HL-60 (cell line): ENCODE measurements at places on chromosomes 4 and X.

- no peak for DNase-seq
Observed at GRCh38 chr4:24274381-24274941, 309.9 kb downstream of the DHX15 start.

DNA sequence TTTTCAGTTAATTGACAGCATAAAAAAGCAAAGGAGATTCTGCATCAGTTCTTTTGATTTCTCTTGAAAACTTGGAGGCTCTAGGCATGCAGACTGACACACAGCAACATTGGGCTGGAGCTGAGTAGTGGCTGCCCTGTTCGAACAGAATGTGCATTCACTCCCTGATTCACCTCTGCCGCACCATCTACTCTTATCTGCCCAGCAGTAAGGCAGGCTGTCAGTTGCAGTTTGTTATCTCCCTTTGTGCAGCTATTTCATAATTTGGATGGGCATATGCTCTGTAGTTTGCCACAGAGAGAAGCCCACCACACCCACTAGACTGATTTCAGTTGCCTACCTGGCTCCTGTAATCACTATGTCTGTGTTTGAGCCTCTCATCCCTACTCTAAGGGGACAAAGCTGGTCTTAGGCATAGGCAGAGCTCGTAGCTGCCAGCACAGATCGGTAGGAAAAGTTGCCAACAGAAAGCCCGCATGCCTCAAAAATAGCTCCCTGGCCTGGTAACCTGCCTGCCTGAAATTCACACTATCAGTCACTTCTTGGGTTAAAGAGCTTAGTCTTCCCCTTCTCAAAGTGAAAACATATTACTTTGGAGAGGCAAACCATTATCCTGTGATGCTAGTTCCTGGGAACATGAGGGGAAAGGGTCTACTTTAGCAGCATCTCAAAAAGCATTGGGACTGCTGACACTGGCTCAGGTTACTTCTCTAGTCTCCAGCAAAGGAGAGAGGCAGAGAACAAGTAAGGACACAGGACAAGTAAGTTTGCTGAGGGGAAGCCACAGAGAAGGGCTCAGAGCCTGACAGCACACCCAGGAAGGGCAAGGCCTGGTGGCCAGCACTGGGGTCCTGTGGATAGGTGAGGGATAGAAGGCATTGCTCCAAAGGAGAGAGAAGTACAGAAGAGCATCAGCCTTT is 75.9 kb upstream of the TMEM164 start:
- no peak for DNase-seq

DNA sequence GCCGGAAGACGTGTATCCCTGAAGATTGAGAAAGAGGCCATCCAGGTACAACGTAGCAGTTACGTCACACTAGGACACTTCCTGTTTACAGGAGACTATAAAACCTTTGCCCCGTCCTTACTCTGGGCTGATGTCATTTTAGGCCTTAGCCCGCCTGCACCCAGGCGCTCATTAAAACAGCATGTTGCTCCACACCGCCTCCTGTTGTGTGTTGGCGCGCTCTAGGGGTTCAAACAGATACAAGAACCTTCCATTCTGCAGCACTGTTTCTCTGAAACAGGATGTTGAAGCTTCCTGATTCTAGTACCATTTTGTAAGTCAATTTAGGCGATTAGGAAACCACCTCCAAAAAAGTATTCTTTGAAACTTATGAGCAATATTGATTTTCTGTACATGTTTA is 722.1 kb downstream of the PCDH7 start:
- peak; percentile 2 for DNase-seq

DNA sequence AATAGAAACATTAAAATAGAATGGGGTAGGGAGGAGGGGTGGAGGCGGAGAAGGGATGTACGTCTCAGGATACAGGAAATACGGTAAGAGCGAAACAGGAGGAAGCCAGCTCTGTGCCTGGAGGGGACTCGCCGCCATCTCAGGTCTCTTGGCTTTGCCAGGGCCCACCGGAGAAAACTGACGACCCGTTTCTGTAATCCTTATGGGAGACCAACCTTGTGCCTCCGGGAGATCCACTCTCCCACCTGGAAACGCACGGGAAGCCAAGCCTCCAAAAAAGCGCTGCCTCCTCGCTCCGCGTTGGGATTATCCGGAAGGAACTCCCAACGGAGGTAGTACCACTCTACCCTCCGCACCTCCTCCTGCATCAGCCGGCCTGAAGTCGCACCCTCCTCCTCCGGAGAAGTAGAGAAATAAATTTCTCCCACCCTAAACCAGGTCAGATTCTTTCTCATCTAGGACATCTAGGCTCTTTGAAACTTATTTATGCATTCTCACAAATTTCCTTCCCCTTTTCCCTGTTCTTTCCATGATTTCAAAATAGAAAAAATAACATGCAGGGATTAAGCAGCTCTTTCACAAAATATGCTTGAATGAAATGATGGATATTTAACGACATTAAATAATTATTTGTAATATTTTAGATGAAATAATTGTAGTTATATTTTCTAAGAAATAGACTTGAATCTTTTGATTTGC is at the start of gene NBDY:
NBDY (plus strand) TSS at position 92 of the 699 bp plus-strand sequence; CDS start at position 203, 111 bp downstream.
- DNase-seq, result no peak

GRCh38 chr4:69156913-69157312 is 57.6 kb downstream of the UGT2B11 start:
- DNase-seq, result no peak

GRCh38 chr4:15963001-15963451 is at the start of gene FGFBP2:
FGFBP2 (minus strand) TSS chr4:15963175; CDS start chr4:15963129, 46 bp downstream.
- peak; percentile 17 for DNase-seq

GRCh38 chrX:17967888-17968287 is 106.8 kb upstream of the RAI2 start:
- no peak for DNase-seq

DNA sequence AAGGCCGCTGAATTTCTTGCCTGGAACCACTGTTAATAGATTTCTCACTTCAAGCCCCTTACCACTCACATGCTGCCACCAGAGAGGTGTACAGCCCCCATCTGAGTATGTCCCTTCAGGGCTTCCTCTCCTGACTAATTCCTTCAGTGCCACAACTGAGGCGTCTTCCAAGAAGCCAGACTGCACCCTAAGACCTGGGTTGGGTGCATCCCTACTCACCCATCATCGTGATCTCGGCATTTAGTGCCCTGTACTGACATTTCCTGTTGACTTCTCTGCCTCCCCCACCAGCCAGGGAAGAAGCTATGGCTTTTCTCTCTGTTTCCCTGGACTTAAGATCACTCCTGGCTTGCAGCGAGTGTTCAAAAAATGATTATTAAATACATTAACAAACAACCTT is 40.4 kb upstream of the MAP3K15 start:
- no peak for DNase-seq

GRCh38 chr4:113958766-113959538 is 20.5 kb downstream of the ARSJ start:
- no peak for DNase-seq

DNA sequence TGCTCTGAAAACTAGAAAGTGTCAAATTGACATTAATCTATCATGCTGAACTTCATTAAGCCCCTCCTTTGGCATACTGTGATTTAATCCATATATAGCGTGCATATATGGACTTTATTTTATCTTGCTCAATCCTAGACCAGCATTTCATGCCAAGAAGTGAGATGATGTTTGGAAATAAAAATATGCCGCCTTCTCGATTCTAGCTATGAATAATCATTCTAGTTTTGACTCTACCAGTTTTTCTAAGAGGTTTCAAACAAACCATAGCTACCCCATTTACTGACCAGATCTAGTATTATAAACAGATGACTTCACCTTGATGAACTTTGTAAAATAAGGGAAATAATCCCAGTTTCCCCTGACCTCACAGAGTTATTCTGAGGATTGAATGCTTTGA is 95.0 kb downstream of the ARX start:
- DNase-seq, result no peak

- DNase-seq, result no peak
Observed at GRCh38 chr4:138537731-138538490, 295.8 kb upstream of the SLC7A11 start.

DNA sequence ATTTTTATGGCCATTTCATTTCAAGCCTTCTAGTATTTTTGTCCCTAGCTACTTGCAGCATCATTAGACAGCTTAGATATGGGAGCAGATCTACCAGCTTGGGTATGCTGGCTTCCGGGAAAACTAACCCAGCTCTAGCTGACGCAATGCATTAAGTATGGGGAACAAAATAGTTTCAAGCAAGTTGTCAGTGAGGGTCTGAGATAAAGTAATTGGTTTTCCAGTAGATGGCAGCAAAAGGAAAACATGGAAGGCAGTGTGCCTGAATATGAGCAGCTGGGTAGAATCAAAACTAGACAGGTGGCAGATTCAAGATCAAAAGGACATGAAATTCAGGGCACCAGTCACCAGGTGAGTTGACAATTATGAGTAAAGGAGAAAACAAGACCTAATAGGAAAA is 340.9 kb upstream of the CTSO start:
- DNase-seq, result peak; percentile 8

- DNase-seq, result no peak
Observed at GRCh38 chr4:130814896-130815295, 1718.9 kb downstream of the C4orf33 start.

DNA sequence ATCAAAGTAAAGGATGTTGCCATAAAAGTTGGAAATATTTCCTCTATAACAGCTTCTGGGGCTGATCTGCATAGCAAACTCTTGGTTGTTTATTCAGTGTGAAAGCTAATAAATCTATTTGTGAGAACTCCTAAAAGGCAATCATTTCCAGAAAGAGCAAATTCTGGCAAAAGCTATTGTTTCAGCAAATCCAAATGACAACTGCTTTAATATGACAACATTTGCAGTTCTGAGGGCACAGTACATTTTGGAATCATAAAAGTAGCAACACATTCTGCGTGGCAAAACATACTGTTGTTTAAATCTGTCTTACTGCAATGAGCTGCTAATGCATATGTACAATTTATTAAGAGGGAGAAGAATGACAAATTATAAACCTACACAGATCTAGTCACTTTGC is 818.1 kb downstream of the FSTL5 start:
- DNase-seq, result no peak

- no peak for DNase-seq
Observed at GRCh38 chr4:121519236-121519838, 138.5 kb upstream of the QRFPR start.

- DNase-seq, result no peak
Observed at GRCh38 chr4:5757536-5757935, 46.5 kb downstream of the EVC start.

DNA sequence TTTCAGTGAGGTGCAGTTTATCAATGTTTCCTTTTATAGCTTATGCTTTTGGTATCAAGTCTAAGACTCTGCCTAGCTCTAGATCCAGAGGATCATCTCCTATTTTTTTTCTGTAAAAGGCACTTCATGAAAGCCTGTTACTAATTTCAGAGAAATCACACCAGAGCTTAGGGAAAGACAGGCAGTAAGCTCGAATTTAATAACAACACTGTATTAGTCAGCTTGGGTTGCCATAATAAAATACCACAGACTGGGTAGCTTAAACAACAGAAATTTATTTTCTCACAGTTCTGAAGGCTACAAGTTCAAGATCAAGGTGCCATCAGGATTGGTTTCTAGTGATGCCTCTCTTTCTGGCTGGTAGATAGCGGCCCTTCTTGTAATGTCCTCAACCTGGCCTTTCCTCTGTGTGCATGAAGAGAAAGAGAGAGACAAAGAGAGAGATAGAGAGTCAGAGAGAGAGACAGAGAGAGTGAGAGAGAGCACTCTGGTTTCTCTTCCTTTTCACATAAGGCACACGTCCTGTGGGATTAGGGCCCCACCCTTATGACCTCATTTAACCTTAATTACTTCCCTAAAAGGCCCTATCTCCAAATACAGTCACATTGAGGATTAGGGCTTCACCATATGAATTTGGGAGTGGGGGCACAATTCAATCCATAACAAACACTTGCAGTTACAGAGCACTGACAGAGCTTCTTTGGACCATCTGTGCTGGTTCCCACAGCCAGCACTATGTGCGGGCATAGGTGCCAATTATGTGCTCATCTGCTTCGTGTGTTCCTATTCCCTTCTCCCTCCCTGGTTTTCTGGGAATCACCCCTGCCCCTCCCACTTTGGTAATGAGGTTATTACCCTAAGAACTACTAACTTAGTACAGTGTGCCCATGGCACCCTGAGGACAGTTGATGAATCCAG is 114.8 kb upstream of the MED14 start:
- no peak for DNase-seq
